Hematopoietic multipotent progenitor cell treated with erythropoietin and hydrocortisone succinate and interleukin-3 and kit ligand, for 8 days (in vitro differentiated cells): ENCODE measurements at places on chromosomes 3 and 15.

DNA sequence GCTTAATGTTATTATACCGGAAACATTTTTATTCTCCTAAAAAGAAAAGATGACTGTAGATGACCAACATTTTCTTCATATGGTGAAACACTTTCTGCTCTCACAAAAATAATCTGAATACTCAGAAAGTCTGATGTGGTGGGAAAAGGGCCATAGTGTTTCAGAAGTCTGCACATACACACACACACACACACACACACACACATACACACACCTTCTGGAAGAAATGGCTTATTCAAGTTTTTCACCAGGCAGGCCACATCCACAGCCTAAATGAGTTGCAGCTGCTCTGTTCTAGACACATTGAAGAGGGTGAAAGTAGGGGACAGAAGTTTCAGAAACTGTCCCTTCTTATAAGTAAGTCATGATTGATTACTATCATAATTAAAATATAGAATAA lies 220.0 kb downstream of the ZMAT3 start:
- no peak for DNase-seq

DNA sequence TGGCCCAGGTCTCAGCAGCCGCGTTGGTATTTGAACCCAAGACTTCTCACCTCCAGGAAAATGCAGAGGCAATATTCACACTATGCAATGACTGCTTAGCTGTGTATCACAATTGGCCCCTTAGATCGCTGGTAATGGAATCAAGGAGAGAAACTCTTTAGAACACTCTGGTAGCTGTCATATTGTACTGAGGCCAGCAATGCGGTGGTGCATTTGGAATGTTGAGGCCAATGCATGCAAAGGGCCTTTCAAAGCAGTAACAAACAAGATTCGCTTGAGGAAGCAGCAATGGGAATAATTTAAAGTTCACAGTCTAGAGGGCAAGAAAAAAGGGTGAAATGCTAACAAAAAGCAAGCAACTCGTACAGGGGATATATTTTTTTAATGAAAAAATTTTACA lies 764.1 kb downstream of the GRM7 start:
- no peak for DNase-seq

DNA sequence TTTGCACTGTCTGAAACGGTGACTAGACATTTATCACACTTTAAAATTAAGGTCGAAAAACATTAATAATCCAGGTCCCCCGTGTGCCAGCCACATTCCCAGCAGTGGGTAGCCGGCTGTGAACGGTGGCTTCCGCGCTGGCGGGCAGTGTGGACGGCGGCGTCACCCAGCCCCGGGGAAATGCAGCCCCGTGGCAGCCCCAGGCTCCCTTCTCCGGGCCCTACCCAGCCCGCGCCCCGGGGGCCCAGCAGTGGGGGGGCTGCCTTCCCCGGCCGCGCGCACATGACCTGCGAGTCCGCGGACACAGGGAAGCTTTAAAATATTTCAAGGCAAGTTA lies 25.3 kb downstream of the GABRA5 start:
- DNase-seq: no peak

GRCh38 chr3:39972508-39972907 lies 163.1 kb downstream of the MYRIP start:
- no peak for DNase-seq

- DNase-seq: peak; percentile 18
These were observed 7.7 kb downstream of the BCL6 start for GRCh38 chr3:187737368-187738070.

DNA sequence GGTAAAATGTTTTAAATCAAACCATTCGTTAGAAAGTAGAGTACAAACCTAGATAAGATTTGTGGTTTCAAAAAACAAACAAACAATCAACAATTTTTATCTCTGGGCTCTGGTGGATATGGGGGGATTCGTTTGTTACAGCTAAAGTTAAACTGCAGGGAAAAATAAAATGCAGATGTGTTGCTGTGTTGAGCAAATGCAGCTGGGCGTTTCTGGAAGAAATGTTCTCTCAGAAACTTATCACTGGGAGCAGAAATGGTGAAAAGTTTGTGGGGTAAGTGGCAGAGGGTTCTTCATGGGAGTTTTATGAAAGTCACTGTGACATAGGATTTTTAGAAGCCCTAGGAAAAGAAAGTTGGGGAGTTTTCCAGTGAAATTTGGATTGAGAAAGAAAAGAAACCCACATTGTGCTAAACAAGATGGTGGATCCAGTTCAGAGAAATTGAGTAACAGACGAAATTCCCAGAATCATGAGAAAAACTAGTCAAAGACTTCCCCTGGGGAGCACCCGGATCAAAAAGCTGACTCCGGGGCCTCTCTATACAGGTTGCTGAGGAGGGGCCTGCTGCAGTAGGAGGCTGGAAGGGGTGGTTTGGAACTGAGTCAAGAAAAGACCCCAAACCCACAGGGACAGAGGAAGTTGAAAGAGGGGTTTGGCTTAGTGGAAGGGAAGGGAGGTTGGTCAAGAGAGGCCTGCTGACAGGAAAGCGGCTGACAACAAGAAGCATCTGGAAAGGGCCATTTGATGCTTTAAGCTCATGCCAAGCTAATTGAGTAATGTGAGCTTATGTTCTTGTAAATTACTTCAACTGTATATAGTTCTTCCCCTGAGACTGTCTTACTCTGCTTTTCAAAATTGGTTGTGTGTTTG lies 108.7 kb downstream of the RARB start:
- DNase-seq: no peak
